ENCODE measurements at places on chromosomes 1 and 21.

DNA sequence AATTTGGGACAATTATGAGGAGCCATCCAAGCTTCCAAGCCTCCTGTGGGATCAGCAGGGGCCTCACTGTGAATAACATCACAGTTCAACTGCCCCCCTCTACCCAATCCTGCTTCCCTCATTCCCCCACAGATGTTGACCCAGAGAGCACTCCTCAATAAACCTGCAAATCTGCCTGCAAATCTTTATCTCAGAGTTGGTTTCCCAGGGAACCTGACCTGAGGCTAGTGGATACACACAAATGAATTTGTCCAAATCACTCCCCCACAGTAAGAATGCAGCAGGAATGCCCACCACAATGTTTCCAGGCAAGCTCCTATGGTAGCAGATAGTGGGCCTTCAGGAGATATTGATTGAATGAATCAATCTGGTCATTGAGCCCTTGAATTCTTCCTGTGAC is 56.4 kb upstream of the HIVEP3 start:
- DNase-seq: no peak

DNA sequence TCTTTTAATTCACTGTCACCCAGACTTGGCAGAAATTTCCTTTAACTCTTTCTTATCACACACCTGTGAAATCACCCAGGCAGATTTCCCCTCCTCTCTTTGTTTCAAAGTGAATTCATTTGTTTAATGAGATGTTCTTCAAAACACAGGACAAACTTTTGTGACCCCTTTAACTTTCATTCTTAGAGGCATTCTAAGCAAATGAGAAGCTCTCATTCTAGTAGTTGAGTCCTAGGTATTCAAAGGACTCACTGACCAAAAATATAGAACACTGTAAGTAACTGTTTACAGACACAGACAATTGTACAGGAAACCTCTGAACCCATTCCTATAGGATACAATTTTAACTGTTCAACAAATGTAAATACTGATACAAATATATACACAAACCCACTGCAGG is 16.9 kb downstream of the LRRC8C start:
- DNase-seq: no peak

GRCh38 chr1:29870621-29871020 is 634.3 kb downstream of the PTPRU start:
- DNase-seq: no peak

DNA sequence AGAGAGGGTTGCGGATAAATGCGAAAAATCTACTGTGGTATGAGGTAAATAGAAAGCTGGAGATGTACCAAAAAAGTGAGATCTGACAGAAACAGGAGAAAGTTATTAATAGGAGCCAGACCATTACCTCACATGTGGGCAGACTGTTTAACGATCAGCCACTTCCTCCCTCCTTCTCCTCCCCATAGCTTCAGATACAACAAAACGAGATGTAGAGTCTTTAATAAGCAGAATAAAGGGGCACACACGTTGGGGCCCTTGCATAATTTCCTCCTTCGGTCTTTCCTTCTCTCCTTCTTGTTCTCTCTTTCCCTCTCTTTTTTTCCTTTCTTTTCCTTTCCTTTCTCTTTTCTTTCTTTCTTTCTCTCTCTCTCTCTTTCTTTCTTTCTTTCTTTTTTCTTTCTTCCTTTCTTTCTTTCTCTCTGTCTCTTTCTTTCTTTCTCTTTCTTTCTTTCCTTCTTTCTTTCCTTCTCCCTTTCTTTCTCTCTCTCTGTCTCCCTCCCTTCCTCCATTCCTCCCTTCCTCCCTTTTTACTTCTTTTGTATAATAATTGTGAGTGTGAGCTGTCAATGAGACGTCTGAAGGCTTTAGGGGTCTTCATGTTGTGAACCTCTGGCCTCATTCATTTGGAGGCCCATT is 242.1 kb downstream of the GRIK1 start:
- no peak for DNase-seq

- DNase-seq: no peak
These were observed 79.8 kb upstream of the LRRC8B start for GRCh38 chr1:89444791-89445190.

GRCh38 chr1:13763991-13764390 is 64.0 kb downstream of the PRDM2 start:
- no peak for DNase-seq

- DNase-seq: no peak
These were observed 31.2 kb upstream of the CSF3R start for GRCh38 chr1:36513676-36514473.

DNA sequence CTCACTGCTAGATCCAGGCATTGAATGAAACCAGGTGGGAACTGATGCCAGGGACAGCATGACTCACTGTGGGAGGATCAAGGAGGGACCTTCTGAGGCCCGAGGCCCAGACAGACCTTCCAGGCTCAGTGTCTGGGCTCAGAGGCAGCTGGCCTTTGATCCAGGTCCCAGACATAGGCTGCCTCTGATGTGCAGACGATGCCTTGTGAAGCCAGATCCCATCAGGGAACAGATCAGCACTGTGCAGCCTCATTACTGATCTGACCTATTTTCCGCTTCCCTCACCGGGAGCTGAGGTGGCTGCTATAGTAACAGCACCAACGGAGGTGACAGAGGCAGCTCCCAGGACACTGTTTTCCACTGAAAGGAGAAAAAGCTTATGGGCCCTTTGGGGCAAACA is 399.5 kb downstream of the MATN1 start:
- no peak for DNase-seq

DNA sequence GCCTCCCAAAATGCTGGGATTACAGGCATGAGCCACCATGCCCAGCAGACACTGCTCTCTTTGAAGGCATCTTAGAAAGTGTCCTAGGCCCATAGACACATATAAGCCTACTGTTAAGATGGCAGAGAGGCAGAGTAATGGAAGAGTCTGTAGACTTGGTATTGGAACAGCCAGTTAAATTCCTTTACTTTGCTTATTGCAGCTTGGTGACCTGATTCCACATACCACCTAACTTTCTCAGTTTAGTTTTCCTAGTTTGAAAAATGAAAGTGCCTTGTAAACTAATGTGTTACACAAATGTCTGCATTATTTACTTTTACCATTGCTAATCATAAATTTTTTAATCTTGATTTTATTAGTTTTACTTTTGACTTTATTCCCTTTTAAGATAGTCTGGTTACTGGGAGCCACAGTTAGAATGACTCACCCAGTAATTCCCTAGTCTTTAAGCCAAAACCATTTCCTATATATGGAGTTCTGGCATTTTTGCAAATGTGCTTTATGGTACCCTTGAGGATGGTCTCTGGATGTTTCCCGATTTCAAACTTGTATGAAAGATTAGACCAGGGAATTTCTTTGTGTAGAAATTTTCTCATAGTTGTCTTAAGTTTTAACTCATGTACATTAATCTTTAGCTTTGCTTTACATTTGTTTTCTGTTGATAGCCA is 6.4 kb downstream of the SMAP2 start:
- DNase-seq: no peak

DNA sequence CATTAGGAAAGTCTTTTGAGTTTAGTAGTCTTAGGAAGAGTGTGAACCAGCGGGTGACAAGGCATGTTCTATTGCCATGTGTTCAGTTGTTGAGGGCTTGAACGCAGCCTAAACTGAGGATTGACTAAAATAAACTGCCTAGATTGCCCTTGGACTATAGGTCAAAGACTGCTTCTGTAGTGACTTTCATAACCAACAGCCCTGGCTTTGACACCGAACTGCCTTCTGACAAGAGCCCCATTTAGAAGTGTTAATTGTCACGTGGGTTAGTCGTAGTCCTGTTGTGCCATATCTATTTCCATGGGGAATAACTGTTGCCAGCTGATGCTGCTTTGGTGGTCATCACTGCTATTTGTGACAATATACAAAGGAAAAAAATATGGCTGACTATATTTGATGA is 90.4 kb downstream of the TGFB2 start:
- DNase-seq: no peak

GRCh38 chr21:28936036-28936435 is 56.6 kb downstream of the LTN1 start:
- DNase-seq: no peak

DNA sequence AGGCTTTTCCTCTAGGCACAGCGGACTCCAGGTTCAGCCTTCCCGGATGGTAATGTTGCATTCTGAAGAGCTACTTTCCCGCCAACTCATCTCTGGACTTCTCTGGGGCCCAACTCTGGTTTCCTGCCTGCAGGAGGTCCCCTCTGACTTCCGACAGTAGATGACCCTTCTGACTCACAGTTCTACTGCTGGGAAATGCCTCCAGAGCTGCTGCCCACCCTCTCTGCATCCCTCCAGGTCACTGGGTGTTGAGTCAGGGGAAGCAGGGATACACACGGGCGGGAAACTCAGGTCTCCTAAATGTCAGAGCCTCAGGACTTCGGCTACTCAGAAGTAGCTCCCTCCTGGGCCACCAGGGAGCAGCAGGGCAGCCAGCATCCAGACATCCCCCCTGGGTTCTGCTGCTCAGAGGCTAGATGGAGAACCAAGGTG is 2.1 kb upstream of the KIF21B start:
- no peak for DNase-seq

- no peak for DNase-seq
These were observed 33.2 kb downstream of the DDI2 start for GRCh38 chr1:15650433-15650832.

GRCh38 chr1:231216498-231216897 is 24.5 kb upstream of the GNPAT start:
- no peak for DNase-seq

- DNase-seq: no peak
These were observed 486.7 kb downstream of the SMYD3 start for GRCh38 chr1:246020211-246020954.

DNA sequence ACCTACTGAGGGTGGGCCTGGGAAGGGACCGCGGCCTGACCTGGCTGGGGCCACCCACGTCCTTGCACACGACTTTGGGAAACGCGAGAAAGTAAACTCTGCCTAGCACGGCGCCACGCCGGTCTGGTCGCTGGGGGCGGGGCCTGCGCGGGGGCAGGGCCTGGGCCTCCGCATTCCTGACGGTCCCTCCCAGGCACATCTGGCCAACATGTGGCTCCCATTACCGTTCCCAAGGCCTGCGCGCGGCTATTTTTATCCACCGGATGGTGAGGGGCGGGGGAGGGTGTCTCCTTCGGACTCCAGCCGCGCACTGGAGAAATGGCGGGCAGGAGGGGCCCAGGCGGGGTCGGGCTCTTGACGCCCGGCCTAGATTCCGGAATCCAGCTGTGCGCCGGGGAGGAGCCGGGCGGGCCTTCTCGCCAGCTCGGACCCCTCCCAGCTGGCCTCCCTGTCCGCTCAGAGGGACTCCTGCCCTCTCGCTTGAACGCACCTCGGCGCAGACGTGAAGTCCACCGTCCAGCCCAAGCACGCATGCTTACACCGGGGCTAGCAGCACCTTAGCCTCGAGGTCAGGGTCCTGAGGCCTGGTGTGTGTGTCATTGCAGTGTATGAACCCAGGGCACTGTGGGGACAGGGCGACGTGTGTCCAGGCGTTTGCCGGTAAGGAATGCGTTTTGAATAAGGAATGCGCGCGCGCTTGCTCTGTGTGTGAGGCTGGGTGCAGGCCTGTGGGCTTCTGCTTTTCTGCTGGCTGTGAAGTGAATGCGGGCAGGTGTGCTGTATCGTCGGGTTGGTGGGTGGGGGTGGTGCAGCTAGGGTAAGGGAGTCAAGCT is 2.1 kb downstream of the EVA1B start:
- no peak for DNase-seq

Data from NCI-H1694 (cell line).